Fibroblast of lung (primary cell): ENCODE measurements at places on chromosomes 7 and 10. TPM values are rescaled to one million over a fixed set of nuclear protein-coding genes. Genes with fewer than 3 reads are reported as not detected.

SPDYE16 gene
- total RNA-seq = 0.17 and 0.51 TPM in 2 replicates

DNA sequence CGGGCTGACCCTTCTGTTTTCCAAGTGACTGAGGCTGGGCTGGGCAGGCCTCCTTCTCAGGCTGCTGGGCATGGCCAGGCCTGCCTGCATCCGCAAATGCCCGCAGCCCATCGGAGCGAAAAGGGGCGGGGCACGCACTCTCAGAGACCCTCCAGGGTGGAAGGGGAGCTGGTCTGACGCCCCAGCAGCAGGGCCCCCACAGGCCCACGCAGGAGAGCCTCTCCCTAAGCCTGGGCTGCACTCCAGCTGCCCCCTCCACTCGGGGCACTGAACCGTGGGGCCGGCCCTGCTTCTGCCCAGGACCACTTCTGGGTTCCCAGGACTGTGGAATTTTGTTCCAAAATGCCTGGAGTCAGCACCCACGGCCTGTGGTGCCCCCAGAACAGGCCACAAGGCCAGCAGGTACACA is 9.3 kb downstream of the ADAP1 start:
- no peak for DNase-seq

- no peak for DNase-seq
Observed at GRCh38 chr10:70315815-70316214, 32.0 kb upstream of the NPFFR1 start.

DNA sequence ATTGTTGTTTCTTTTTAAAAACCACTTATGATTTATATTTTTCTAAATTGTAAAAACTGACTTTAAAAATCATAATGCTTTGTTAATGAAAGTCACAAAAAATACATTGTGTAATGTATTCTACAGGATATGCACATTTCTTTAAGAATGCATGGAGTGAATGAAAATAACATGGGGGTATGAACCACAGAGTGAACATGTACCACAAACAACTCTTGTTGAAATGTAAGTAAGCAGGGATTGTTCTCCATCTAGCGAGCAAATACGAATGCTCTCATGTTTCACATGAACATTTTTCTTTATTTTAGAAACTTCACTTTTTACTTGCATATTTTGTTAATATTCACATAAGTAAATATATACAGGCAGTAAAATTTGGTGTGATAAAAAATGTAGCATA is 35.6 kb upstream of the LAMB4 start:
- no peak for DNase-seq
